Endodermal cell (in vitro differentiated cells): ENCODE measurements at places on chromosomes 7 and 10. TPM values are rescaled to one million over a fixed set of nuclear protein-coding genes. Genes with fewer than 3 reads are reported as not detected.

TCAF2 gene
- 0.17 to 1.9 TPM (median 0.20 TPM) in 3 replicates for total RNA-seq

FRAT1 gene
- 6.8 and 7.3 TPM in 2 replicates for total RNA-seq

DNA sequence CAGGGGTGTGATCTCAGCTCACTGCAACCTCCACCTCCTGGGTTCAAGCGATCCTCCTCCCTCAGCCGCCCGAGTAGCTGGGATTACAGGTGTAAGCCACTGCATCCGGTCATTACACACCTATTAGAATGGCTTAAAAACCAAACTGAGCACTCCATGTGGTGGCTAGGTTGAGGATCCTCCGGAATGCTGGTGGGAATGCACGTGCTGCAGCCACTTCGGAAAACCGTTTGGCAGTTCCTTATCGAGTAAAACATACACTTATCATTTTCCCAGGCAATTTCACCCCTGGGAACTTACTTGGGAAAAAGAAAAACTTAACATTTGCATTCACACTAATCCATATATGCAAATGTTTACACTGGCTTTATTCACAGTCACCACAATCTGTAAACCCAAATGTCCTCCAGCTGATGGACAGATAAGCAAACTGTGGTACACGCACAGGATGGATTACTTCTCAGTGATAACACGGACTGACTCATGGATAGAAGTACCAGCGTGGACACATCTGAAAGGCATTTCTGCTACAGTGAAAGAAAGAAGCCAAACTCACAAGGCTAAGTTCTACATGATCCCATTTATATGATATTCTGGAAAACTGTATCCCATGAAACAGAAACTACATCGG is 20.4 kb downstream of the RFC2 start:
- no peak overlapping the region for H3K27ac ChIP-seq
- H3K27me3 ChIP-seq: no peaks in the 10 kb centered on the region
- no peaks in the 10 kb centered on the region for H3K4me1 ChIP-seq
- H3K4me3 ChIP-seq: no peak overlapping the region

- H3K36me3 ChIP-seq: no peaks in the 10 kb centered on the region
- DNase-seq: no peak
- no peak overlapping the region for H3K4me3 ChIP-seq
- H3K4me1 ChIP-seq: peaks cover 7% of the 10 kb centered on the region
- H3K27me3 ChIP-seq: no peaks in the 10 kb centered on the region
Observed at GRCh38 chr10:7084280-7085005, 326.4 kb downstream of the SFMBT2 start.

ODAD2 gene
- 6.0 to 6.7 TPM (median 6.0 TPM) in 3 replicates for total RNA-seq

NCF1 gene
- 0.34 and 0.37 TPM in 2 replicates for total RNA-seq
